ENCODE measurements at places on chromosomes 4 and X.

- no peak for DNase-seq
Observed at GRCh38 chr4:56187688-56188087, 199.6 kb downstream of the AASDH start.

- no peak for DNase-seq
Observed at GRCh38 chr4:130422261-130422660, 1326.3 kb downstream of the C4orf33 start.

- DNase-seq: no peak
Observed at GRCh38 chr4:53863158-53863557, 201.2 kb downstream of the CHIC2 start.

DNA sequence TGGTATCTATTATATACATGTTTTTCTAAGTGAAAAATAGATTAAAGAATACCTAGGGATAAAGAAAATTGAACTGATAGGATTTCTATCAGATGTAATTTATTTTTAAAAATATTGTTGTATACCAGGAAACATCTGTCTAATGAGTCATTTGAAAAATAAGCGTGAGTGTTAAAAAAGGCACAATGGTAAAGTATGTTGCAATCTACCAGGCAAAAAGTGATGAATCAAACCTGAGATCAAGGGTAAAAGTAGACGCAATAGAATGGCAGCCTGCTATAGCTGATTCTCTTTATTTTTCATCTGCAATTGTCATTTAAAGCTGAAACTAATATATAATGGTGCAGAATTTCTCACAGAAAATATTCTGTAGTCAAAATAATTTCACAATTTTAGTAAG is 1119.6 kb downstream of the PCDH18 start:
- no peak for DNase-seq

GRCh38 chr4:141229408-141230101 is 8.9 kb downstream of the ZNF330 start:
- no peak for DNase-seq

DNA sequence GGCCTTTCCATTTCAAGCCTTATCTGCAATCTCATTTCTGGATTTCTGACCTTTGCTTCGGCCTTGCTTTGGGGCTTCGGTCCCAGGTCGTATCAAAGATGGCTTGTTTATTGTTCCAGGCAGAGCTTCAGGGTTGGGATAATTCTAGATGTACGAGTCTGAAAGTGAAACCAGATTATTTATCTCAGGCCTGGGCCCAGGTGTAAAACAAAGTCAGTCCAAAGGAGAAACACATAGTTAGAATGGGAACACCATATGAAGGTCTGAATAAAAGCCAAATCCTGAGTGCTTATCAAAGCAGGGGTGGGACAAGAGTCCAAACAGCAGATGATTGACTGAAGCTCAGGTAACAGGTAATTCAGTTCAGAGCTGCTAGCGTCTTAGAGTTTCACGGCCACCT is 17.1 kb downstream of the PRIMPOL start:
- DNase-seq: no peak

DNA sequence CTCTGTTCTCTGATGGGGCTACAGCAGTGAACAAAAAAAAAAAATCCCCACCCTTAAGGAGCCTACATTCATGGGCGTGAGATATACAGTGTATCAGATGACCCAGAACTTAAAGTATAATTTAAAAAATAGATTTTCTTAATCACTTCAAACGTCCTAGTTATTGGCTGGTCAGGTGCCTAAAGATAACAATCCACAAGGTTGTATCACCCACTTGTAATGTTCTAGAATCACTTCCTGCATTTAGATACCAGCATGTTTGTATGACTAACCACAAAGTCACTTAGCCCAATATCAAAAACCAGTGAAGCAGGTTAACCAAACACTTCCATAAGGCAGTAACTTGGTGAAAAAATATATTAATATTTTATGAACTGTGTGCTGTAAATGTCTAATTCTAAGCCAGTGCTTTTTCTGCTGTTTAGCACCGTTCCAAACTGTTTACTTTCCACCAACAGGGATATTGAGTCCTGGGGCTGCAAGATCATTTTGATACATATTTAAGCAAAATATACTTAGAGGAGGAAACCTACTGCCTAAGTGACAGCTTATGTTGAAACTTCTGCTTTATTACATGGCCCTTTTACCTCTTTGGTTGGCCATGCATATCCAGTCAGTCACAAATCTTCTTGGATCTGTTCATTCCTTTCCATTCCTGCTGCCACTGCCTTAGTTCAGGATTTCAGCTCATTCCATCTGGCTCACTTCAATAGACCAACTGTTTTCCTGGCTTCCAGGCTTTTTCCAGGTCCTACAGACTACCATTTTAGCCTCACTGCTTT is 43.3 kb downstream of the CD40LG start:
- DNase-seq: no peak

Data from hypothalamus (tissue), 51 donors.